HFFc6 (cell line): ENCODE measurements at places on chromosomes 11 and 22. TPM values are rescaled to one million over a fixed set of nuclear protein-coding genes. Genes with fewer than 3 reads are reported as not detected.

- DNase-seq, result no peak
Observed at GRCh38 chr22:19814428-19814827, 40.2 kb downstream of the GNB1L start.

DNA sequence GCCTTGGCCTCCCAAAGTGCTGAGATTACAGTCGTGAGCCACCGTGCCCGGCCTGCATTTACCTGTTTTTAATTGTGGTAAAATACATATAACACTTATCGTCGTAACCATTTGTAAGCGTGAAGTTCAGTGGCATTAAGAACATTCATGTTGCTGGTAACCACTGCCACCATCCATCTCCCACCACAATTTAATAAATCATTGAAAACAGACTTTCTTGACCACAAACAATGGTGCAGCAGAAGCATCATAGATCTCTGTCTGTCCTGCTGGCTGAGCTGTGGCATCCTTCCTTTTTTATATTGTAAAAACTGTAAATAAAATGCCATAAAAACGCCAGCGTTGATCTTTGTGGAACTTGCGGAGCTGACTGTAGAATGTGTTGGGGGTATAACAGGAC is 24.3 kb downstream of the LRP5 start:
- DNase-seq, result no peak

- no peak for DNase-seq
Observed at GRCh38 chr11:123815122-123815521, 9.0 kb upstream of the OR6M1 start.

DNA sequence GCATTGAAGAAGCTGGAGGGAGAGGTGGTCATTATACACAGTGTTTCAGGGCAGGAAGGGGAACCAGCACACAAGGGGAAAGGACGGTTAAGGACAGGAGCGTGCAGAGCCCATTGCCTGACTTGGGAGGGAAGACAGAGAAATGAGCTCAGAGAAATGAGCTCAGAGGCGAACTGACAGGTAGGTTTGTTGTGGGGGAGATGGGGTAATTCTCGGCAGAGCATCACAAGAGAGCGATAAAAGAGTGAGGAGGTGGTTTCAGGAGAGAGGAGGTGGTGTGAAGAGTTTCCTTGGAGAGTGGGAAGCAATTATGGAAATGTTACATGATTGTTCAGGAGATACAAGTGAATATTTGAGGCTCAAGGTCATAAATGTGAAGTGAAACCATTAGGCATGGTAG is 61.0 kb downstream of the MRGPRX1 start:
- no peak for DNase-seq

- no peak for DNase-seq
Observed at GRCh38 chr11:75035256-75035655, 46.5 kb downstream of the NEU3 start.

- DNase-seq, result no peak
Observed at GRCh38 chr11:1481861-1482441, 4.6 kb downstream of the MOB2 start.

DNA sequence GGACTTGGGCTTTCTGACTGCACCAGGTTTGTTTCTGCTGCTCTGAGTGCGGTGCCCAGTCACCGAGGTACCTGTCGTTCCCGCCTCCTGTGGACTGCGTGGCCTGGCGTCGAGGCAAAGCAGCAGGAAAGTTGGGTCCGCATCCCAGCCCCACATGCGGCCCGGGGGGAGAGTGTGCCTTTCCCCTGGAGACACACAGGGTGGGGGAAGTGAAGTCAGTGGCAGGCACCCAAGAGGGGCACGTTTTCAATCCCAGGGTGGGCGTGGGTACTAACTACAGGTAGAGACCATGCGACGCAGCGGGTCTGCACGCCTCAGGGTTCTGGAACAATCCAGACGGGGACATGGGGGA is 25.3 kb upstream of the GRAMD4 start:
- no peak for DNase-seq

DNA sequence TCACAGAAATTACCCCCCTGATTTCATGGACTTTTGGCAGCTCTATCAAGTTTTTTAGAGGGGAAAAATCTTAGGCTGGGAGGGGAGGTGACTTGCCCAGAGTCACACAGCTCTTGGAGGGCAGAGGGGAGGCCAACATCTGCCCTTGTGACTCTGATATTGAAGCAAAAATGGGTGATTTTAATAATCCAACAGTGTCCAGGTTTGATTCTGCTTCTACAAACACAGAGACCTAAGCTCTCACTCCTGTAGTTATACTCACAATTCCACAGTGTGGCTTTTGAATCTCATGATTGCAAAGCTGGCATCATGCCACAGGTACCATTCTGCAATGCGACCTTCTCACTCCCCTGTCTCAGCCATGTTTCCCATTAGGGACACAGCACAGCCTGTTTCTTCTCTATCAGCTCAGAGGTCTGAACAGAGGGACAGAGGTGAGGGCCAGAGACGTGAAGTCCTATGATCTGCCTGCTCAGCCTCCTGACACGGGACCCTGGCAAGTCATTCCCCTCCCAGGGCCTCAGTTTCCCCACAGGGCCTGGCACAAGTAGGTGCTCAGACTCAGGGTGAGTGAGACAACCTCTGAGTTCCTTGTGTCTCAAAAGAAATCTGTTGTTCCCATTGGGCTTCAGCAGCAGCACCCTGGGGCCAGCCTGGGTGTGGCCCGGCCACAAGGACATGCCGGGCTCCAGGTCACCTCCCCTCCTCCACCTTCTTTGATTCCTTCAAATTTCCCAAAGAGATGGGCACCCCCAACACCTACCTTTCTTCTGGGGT is 766 bp downstream of the APOL2 start:
- DNase-seq, result no peak

DNA sequence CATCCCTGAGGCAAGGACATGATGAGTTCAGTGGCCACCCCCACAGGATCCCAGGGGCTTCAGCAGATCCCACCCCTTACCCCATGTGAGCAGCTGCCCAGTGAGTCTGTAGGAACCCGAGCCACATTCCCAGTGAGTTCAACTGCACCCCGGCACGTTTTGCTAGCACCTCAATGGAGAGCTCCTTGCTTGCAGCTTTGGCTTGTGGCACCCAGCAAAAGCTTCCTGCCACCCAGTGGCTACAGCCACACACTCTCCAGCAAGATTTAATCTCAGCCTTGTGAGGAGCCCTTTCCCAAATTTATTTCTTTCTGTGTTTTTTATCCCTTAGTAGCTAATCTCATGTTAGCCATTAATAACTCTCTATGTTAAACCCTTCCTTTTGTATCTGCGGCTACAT is 4.0 kb downstream of the SAA1 start:
- no peak for DNase-seq

DNA sequence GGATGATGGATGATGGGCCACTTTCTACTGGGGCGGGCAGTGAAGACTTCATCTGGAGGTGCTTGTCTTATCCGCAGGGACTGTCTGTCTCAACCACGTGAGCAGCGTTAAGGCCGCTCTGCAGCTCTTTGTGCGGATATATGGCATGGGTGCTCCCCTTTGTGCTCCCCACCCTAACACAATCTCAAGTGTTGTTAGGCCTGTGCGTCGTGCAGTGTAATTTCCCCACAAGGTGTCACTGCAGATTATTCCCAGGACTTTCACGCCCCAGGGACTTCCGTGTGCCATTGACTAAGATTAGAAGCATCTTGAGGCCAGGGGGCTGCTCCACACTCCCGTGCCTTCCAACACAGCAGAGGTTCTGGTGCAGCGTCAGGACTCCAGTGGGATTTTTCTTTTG is 65.3 kb downstream of the TBC1D22A start:
- DNase-seq, result no peak

GRCh38 chr11:134181707-134182106 is 42.1 kb downstream of the NCAPD3 start:
- DNase-seq, result peak; percentile 45

- no peak for DNase-seq
Observed at GRCh38 chr11:65851811-65852507, 6.0 kb downstream of the CFL1 start.

GRCh38 chr11:101269990-101270660 is 140.5 kb upstream of the PGR start:
- no peak for DNase-seq

GRCh38 chr22:46913351-46913750 is 150.9 kb downstream of the TBC1D22A start:
- no peak for DNase-seq

- DNase-seq, result no peak
Observed at GRCh38 chr11:97398246-97398645, 1008.4 kb downstream of the JRKL start.

GRCh38 chr11:27281740-27282590 is 81.0 kb downstream of the CCDC34 start:
- DNase-seq, result peak; percentile 78

DNA sequence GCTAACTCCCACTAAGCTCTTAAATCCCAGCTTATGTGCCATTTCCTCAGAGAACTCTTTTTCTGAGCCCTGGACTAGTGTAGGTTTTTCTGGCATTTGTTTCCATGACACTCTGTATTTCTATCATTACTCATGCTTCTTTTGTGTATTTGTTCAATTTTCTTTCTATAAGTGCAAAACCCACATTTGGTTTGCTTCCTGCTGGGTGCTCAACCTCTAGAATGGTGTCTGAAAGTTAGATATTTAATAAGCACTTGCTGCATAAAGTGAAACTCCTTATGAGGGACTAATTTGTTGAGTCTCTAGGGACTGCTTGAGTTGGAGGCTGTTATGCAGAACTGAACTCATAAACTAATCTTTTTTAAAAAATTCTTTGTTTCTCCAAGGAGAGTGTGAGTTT is 68.6 kb downstream of the SYT9 start:
- no peak for DNase-seq

- DNase-seq, result no peak
Observed at GRCh38 chr11:126956635-126957034, 43.9 kb downstream of the KIRREL3 start.

DNA sequence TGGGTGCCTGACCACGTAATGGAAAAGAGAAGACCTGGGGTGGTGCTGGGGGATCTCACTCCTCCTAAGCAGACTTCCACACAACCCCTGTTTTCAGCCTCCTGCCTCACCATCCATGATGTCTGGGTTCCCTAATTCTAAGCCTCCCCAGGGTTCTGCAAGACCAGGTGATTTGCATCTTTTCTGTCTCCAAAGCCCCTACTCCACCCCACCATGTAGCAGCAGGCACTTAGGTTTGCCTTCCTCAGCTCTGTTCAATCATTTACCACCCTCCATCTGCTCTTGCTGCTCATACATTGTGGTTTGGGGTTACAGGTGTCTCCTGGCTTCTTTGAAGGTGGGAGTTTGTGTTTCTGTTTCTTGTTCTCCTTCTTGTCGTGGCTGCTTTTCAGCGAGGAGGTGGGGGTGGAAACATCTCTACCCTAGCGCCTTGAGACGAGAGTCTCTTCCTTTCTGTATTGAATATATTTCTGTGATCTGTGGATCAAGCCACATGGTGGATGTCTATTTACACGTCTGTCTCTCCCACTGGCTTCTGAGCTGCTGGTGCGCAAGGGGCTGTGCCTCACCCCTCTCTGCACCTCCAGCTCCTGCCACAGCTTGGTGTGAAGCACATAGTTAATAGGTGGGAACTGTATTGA is 6.6 kb upstream of the SSTR3 start:
- DNase-seq, result no peak

- DNase-seq, result no peak
Observed at GRCh38 chr11:26901162-26901561, 92.8 kb upstream of the FIBIN start.

DNA sequence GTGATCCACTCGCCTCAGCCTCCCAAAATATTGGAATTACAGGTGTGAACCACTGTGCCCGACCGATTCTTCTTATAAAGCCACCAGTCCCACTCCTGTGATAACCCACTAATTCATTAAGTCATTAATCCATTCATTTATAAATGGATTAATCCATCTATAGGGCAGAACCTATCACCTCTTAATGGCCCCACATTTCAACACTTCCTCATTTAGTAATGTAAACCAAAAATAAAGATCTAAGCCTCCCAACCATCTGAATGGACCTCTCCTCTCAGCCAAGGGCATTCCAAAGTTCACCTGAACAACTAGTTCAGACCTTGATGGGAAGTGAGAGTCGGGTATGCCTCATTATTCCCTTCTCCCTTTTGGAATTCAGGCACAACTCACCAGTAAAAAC is 9.9 kb upstream of the MRPL11 start:
- DNase-seq, result no peak

GRCh38 chr11:88501541-88501940 is 164.0 kb upstream of the CTSC start:
- DNase-seq, result no peak

GRCh38 chr11:70680781-70681281 is 282.5 kb downstream of the CTTN start:
- DNase-seq, result no peak

Gene PKDREJ
- total RNA-seq, result not detected in 3 replicates

Gene CHRM1
- total RNA-seq, result not detected in 3 replicates

Gene ME3
- total RNA-seq, result 4.6 to 8.1 TPM (median 4.8 TPM) in 3 replicates

Gene TYR
- not detected in 3 replicates for total RNA-seq
